ENCODE measurements at places on chromosomes 3 and 15.

- no peak for DNase-seq
These were observed 38.5 kb downstream of the SLCO2A1 start for GRCh38 chr3:133991209-133991608.

DNA sequence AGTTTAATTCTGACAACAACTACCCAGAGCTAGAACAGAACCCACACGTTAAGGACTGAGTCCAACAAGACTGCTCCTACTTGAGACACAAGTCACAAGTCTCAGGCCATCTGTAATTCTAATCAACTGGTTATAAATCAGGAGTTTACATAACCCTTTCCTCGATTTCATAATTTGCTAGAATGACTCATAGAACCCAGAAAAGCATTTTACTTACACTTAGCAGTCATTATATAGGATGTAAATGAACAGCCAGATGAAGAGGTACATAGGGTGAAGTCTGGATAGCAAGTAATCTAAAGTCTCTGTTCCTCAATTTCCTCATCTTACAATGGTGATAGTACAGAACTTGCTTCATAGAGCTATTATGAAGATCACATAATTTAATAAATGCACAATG lies 1018.2 kb downstream of the DIPK2A start:
- no peak for DNase-seq

DNA sequence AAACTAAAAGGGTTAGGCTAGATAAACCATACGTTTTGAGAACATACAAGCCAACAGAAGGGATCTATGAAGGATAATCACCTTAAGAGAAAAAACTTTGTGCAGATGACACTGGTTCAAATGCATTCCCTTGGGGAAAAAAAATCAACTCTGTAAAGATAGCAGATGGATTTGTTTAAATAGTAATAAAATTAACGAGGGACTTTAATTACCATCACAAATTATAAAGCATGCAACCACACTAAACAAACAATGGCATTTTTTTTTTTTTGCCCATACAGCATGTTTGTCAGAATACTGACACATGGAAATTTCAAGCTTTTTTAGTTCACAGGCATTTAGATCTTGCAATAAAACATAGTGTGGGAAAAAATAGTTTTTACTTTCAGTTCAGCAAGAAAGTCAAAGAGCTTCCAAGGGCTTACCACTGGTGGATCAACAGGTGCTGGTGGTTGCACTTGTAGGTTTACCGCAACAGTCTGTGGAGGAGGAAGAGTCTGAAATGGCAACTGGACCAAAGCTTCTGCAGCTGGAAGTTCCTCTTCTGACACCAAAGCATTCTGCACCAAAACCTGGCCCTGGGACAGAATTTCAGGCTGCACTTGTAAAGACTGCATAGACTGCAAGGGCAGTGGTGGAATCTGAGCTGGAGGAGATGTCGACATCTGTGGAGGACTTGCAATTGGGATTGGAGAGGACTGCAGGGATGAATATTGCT lies 53.1 kb downstream of the PHC3 start:
- DNase-seq = no peak

DNA sequence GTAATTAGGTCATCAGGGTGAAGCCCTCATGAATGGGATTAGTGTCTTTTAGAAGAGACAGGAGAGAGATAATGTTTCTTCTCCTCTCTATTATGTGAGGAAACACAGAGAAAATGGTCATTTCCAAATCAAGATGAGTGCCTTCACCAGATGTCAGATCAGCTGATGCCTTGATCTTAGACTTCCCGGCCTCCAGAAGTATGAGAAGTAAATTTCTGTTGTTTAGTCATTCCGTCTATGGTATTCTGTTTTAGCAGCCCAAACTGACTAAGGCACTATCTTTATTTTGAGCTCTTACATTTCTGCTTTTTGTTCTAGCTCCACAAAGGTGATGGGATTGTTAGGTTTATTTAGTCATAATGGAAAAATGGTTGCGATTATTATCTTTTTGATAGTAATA lies 273.2 kb upstream of the GADL1 start:
- no peak for DNase-seq

DNA sequence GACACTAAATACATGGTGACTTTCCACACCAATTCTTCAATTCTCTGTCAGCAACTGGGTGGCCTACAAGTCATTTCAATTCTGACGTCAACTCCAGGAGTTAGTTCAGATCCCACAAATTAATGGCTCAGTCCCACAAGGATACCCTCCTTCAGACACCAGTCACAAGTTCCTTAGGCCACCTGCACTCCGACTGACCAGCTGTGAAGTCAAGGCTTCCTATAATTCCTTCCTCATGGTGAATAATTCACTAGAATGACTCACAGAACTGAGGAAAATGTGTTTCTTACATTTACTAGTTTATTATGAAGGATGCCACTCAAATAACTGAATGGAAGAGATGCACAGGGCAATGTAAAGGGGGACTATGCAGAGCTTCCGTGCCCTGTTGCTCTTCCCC lies 6.3 kb upstream of the PIAS1 start:
- DNase-seq = no peak

DNA sequence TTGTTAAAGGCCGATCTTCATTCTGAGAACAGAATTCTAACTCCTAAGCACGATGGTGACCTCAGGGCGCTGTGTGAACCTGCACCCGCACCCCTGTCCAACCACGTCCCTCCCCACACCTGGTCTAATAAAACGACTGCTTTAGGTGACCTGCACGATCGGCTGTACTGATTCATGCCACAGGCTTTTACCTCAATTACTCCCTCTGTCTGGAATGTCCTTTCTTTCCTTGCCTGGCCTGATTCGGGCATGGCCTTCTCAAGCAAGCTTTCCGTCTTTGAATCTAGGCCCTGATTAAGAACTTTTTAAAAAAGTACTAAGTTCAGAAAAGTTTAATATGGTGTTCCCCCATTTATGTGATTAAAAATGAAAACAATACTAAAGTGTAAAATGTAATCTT lies 842 bp upstream of the U2SURP start:
- no peak for DNase-seq

- DNase-seq = no peak
These were observed 185.8 kb upstream of the PPP2R3A start for GRCh38 chr3:135779590-135780235.

DNA sequence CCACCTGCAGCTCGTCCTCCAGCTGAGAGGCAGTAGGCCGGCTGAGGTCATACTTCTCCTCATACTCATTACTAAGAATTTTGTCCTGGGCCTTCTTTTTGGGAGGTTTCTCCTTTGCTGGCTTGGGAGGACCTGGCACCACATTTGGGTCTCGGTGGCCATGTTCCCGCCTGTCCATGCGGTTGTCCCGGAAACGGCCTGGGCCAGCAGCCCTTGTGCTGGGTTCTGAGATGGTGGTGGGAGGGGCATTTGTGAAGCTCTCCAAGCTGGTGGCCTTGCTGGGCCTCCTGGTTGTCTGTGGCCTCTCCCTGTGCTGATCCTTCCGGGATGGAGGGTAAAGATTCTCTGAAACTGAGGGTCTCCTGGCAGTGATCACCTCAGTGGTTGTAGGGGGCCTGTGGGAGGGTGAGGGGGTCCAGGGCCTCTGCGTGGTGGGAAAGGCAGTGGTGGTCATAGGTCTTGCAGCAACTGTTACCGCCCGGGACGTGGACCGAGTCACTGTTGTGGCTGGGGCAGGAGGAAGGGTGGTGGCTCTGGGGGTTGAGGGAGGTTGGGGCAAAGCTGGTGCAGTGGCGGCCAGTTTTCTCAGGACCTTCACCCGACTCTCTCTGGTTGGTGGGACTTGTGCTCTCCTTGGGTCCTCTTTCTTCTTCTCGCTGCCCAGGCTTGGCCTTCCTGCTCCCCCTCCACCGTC lies 2.5 kb downstream of the CCDC80 start:
- no peak for DNase-seq

- DNase-seq = no peak
These were observed 91.9 kb downstream of the RPLP1 start for GRCh38 chr15:69544365-69545113.

- peak; percentile 16 for DNase-seq
These were observed 55.4 kb downstream of the RARB start for GRCh38 chr3:25483456-25483855.

DNA sequence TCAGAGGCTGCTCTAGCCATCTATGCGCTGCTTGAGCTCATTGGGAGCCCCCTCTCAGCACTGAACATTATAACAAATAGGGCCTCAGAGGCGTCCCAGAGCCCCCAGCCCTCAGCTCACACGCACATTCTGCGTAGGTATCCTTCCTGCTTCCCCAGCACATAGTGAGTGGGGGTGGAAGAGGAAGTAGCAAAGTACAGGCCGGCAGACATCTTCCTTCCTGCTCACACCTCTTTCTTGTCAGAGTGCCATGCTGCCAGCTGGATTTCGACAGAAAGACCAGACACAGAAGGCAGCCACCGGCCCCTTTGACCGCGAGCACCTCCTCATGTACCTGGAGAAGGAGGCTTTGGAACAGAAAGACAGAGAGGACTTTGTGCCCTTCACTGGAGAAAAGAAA lies 16.6 kb downstream of the TMOD2 start:
- DNase-seq = no peak

DNA sequence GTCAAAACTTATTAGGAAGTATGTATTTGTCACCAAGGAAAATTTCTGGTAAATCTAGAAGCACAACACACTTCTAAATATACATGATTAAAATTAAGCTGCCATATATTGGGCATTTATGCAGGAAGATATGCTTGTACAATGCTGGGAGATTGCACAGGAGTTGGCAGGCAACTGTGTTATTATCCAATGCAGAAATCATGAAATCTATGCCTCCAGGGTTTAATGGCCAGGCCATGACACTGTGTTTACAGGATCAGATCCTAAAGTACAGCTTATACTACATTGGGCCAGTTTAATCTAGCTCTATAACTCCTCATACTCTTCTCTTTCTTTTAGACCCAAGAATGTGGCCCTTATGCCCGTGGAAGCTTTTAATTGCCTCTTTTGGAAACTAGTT lies 391.4 kb upstream of the DPH6 start:
- no peak for DNase-seq

DNA sequence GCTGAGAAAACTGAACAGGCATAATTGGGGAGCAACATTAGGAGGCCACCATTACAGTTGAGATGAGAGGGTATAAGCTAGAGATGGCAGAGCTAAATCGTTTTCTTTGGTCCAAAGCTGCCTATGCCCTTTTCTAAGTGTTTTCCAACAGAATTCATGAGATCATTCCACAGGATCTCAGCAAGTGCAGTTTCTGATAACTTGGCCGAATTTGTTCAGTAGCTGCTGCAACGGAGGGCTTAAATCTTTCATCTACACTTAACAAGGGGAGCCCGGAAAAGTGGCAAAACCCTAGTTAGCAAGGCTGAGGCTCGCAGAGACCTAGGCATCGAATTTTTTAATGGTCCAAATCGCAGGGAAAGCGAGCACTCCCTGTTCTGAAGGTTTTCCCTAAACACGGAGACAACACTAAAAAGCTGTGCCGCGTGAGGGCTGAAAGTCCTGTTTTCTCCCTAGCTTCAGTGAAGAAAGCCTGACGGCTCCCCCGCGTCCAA lies 531 bp upstream of the BLOC1S6 start:
- no peak for DNase-seq

- no peak for DNase-seq
These were observed 397.2 kb downstream of the OCA2 start for GRCh38 chr15:27701956-27702355.

DNA sequence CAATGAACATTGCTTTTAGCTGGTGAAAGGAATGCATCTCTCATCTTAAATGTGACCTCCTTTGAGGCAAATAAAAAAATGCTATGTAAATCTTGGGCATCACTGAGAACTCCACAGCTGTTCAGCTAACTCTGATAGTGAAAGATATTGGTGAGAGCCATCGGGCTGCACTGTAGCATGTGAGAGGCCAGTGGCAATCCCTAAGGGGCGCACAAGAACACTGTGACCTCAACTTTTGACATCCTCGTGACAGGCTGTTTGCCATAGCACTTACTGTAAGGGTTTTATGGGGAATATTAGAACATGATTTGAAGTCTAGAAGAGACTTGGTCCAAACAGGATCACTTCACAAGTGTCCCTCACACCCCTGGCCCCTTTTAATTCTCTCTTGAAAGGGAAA lies 697.9 kb downstream of the MCTP2 start:
- DNase-seq = no peak

- no peak for DNase-seq
These were observed 114.6 kb downstream of the CCNL1 start for GRCh38 chr3:157045238-157045850.

- DNase-seq = no peak
These were observed 48.7 kb downstream of the ARRDC4 start for GRCh38 chr15:98009169-98009568.

DNA sequence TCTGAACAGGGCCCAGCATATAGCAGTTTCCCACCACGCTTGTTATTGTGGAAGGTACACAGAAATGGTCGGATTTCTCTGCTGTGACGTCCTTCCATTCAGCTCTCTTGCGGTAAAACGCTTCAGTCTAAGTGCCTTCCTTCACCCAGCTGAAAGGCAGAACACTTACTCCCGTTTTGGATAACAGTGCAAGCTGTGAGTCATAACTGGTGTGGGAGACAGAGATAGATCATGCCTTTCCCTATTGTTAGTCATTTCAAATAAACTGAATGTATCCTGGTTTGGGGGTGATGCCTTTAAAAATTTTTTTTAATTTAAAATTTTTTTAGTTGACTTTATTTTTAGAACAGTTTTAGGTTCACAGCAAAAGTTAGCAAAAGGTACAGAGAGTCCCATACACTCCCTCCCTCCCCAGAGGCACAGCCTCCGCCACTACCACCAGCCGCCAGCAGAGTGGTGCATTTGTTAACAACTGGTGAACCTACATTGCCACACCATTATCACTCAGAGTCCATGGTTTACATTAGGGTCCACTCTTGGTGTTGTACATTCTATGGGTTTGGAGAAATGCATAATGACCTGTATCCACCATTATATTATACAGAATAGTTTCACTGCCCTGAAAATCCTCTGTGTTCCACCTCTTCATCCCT lies 94.9 kb upstream of the NSMCE3 start:
- no peak for DNase-seq

GRCh38 chr3:28103861-28104260 lies 137.6 kb upstream of the CMC1 start:
- DNase-seq = no peak

- no peak for DNase-seq
These were observed 107.4 kb upstream of the CBLB start for GRCh38 chr3:105976196-105976595.

- DNase-seq = no peak
These were observed 37.8 kb upstream of the GOLM2 start for GRCh38 chr15:44250566-44251205.

DNA sequence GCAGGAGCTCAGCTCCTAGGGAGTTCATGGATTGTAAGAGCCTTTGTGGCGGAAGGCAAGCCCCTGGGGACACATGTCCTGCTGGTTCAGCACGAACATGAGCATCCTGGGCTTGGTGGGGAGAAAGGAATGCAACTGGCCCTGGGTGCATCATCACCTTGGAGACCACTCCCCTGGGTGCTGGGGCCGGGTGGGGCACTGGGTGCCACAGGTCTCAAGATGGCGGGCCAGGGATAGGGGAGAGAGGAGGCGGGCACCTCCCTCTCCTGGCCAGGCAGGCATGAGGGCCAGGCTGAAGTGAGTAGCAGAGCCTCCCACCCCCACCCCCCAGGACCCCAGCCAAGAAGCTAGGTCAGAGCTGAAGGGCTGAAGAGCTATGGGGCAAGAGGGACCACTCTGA lies 768 bp downstream of the PCBP4 start:
- no peak for DNase-seq

GRCh38 chr3:112459750-112460149 lies 39.5 kb downstream of the BTLA start:
- no peak for DNase-seq

Data from mucosa of gallbladder (tissue), 1 donor.